ENCODE measurements at places on chromosomes 16 and 17.
A peak's percentile ranks its signal among the peaks of the same experiment; 100 is the strongest.

GRCh38 chr17:41326173-41327145 lies 10.9 kb upstream of the KRTAP17-1 start:
- DNase-seq, result no peak

DNA sequence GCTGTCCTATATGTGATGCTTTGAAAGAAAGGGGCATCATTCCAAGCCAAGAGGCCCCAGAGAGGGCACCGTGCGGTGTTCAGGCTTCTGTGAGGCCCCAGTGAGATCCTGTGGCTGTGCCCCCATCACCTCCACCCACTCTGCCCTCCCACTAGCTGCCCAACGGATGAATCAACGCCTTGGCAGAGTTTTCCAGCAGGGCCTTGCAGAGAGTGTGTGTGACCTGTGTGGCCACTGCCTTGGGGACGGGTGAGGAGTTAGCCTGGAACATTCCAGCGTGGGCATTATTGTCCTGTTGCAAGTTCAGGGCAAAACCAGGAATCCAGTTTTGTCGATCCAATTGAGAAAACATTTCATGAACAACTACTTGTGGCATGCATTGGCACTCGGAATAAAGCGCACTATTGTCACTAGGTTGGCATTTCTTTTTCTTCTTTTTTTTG lies 53.7 kb downstream of the SF3B3 start:
- peak; percentile 22 for DNase-seq

GRCh38 chr17:19415311-19415710 lies 4.3 kb downstream of the RNF112 start:
- DNase-seq, result no peak

DNA sequence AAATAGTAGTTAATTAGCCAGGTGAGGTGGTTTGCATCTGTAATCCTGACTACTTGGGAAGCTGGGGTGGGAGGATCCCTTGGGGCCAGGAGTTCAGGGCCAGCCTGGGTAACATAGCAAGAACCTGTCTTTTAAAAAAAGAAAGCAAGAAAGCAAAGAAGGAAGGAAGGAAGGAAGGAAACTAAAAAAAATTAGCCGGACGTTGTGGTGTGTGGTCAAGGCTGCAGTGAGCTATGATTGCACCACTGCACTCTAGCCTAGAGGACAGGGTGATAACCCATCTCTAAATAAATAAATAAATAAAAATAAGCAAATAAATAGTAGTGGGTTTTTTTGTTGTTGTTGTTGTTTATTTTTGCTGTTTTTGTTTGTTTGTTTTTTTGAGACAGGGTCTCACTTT lies 39.3 kb upstream of the MAP2K6 start:
- no peak for DNase-seq

DNA sequence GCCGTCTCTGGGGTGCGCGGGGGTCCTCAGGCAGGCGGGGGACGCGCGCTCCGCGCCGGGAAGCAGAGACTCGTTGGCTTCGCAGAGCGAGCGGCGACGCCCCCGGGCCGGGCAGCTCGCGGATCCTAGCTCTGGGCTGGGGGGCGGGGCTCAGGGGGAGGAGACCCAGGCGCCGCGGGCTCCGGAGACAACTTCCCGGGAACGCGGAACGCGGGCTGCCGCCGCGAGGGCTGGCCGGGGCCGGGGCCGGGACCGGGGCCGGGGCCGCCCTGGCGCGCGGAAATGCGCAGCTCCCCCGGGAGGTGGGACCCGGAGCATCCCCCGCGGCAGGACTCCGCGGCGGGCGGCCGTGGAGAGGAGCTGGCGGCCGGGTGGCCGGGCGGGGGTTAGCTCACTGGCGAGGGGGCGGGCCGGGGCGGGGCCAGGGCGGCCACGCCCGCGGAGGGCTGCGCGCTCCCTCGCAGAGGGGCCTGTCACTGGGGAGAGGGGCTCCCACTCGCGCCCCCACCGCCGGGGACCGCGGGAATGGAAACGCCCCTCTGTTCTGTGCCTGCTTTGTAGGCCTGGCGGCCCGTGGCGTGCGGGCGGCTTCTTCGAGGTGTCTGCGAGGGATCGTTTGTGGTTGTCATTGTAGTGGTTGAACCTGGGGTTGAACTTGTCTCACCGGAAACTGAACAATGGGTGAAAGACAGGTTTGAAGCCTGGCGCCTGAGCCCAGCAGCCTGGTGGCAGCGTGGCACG lies at the start of gene GAS7:
Gene GAS7 (minus strand): TSS at position 98 of the 741 bp plus-strand sequence.
- no peak for DNase-seq

- DNase-seq, result no peak
Observed at GRCh38 chr16:20249211-20249610, 78.1 kb downstream of the GP2 start.

GRCh38 chr16:10280262-10281170 lies 98.3 kb upstream of the GRIN2A start:
- no peak for DNase-seq
